HFF-Myc (cell line): ENCODE measurements at places on chromosomes 1 and 21.

DNA sequence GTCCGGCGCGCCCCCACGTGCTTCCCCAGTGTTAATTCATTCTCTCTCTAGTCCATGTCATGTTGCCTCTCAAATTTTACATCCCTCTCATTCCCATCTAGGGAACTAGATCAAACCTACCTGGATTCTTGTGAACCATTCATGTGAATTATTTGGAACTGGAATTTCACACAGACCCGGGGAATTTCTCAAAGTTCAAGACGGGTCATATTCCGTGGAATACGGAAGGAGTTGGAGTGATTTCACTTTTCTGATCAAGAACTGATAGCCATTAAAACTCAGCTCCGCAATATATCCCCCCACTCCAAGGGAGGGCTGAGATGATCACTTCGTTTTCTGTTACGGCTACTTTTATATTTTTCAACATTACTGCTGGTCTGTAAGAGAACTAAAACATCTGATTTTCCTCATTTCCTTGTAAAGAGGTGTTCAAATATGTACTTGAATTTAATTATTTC lies 1.0 kb upstream of the ENO1 start:
- DNase-seq = no peak

DNA sequence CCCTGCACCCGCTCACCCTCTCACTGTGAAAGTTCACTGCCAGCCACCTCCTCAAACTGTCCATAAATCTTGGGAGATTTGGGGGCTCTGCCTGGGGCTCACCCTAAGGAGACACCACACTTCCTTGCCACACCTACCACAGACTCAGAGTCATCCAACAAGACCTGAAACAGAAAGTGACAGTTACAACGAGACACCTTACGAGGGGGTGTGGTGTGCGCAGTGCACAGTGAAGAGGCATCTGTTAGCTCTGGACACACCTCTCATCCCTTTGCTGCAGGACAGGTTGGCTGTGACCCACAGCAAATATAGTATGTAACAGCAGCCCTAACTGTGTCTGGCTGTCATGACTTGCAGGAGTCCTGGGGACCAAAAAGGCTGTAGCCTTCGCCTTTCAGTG lies 190.2 kb downstream of the NR5A2 start:
- DNase-seq = no peak

GRCh38 chr1:154935749-154936554 lies 567 bp downstream of the PMVK start:
- no peak for DNase-seq

DNA sequence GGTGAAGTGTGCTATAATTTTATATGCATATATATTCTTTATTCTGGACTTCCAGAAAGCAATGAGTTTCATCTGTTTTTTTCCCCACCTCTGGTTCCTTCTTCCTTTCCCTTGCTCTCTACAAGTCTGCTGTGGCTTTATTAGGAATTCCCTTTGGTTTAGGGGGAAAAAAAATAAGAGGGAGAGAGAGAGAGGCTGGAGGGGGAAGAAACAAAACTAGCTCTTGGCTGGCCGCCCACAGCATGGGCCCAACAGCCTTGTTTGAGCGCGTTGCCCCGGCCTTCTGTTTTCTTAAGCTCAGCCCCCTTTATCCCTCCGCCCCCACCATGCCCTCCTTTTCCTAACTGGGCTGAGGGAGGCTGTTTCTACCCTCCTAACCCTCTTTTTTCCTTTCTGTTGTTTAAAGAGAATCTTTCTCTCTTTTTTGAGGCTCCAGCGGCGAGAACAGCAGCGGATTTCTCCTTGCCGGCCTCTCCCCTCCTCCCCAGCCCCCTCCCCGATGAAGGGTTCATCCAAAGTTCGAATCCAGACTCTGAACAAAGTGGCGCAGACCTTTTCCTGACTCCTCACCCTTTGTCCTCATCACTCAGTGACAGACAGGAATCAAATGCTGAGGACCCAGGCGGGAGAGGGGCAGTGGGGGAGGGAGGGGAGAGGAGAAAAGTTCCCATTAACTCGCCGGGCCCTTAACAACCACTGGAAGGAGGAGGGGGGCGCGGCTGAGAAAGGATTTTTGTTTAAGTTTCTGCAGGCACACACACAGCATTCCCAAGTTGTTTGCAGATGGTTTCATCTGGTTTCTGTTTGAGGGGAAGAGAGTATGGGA lies 29.7 kb downstream of the PBX1 start:
- peak; percentile 57 for DNase-seq

GRCh38 chr1:184395937-184396480 lies 9.2 kb downstream of the C1orf21 start:
- no peak for DNase-seq

GRCh38 chr1:186089940-186090339 lies 285.1 kb downstream of the TPR start:
- no peak for DNase-seq

- DNase-seq = no peak
Observed at GRCh38 chr1:233638513-233638912, 24.6 kb downstream of the KCNK1 start.

GRCh38 chr1:203628201-203629015 lies 1.8 kb downstream of the ATP2B4 start:
- DNase-seq = no peak

GRCh38 chr1:101278845-101279244 lies 42.0 kb downstream of the S1PR1 start:
- DNase-seq = no peak

- DNase-seq = no peak
Observed at GRCh38 chr1:205593967-205594366, 37.8 kb downstream of the ELK4 start.

GRCh38 chr1:46521414-46521813 lies 30.0 kb downstream of the KNCN start:
- DNase-seq = no peak

- DNase-seq = no peak
Observed at GRCh38 chr1:10601342-10602070, 126.8 kb downstream of the PEX14 start.

- no peak for DNase-seq
Observed at GRCh38 chr1:57473448-57473847, 49.6 kb upstream of the DAB1 start.

GRCh38 chr1:231393668-231394067 lies 28.4 kb downstream of the EGLN1 start:
- no peak for DNase-seq

- DNase-seq = no peak
Observed at GRCh38 chr1:214260561-214261205, 20.3 kb upstream of the SMYD2 start.
